Esophagus squamous epithelium (tissue), 5 donors: ENCODE measurements at places on chromosomes 5 and 9.

- DNase-seq = no peak
Measured at GRCh38 chr5:136749016-136749415, 383.7 kb upstream of the TRPC7 start.

DNA sequence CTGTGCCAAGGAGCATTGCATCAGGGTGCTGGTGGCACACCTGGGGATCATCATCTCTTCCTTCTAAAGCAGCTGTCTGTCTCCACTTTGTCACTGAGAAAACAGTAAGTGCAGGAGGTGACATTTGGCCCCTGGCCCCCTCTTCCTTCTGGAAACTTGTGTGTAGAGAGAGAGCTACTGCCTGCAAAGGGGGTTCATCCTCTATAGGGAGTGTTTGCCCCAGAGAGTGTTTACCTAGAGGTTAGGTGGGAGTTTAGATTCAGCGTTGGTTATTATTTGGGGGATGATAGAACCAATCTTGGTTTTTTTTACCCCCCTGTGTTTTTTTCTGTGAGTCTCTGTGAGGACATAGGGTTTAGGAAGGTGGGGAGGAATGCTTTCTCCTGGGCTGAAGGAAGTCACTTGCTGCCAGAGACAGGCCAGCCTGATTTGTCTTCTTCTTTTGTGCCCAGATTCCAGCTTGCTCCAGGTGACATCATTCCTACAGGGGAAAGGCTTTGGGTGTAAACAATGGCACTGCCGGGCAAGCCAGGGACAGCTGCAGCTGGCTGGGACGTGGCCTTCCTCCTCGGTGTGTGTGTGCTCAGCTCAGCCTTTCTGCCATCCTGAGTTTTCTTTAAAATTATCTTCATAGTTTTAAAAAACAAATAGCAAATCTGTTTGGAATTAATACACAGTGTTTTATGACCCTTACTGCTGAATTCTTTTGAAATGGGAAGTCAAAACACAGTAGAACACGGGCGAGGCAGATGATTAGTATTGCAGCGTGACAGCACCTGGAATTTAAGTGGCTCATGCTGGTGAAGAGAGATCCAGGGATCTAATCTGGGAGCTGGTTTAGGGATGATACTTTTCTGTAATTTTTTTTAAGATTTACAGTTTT lies 24.5 kb downstream of the PRRC2B start:
- no peak for DNase-seq

- no peak for DNase-seq
Measured at GRCh38 chr9:33676746-33677505, 118.4 kb upstream of the PRSS3 start.

DNA sequence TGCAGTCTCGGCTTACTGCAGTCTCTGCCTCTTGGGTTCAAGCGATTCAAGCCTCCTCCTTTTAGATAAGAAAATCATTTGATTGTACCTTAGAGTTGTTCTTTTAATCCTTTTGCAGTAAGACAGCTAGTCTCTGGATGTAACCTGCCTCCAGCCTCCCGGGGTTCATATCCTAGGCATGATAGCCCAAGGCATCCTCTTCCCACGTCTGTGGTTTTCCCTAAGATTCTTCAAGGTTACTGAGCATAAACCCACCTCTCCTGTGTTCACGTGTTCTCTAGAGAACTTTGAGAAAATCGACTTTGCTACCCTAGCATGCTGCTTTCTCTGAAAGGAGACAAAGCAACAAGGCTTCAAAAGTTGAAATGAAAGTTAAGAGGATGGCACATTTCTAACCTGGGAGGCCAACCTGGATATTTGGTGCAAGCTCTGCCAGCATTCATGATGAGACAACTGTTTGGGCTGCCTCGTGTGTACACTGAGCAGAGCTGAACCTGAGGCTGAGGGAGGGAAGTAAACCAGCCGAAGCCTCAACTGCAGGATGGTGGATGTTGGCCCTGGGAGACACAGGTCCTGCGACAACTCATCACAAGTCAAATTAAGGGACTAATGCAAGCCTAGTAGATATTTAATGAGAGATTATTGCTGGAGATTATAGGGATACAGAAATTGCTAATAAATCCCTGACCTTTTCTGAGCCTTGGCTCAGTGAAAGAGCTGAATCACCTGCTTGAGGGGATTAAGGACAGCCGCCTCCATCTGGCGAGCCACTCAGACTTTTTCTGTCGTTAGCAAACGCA lies 261.8 kb downstream of the ARHGAP26 start:
- no peak for DNase-seq

DNA sequence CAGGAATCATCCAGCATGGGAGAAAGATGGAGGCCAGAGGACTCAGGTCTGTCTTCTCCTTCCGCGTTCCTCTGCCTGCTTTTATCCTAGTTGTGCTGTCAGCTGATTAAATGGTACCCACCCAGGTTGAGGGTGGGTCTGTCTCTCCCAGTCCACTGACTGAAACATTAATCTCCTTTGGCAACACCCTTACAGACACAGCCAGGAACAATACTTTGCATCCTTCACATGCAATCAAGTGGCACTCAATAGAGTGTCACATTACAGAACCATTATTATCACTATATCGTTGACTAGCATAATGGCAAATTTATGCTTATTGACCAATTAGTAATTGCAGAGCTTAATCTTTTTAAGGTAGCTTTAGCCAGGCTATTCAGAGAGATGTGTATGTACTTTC lies 64.8 kb downstream of the UNC13B start:
- no peak for DNase-seq

- no peak for DNase-seq
Measured at GRCh38 chr5:34996261-34996660, 51.5 kb downstream of the AGXT2 start.

DNA sequence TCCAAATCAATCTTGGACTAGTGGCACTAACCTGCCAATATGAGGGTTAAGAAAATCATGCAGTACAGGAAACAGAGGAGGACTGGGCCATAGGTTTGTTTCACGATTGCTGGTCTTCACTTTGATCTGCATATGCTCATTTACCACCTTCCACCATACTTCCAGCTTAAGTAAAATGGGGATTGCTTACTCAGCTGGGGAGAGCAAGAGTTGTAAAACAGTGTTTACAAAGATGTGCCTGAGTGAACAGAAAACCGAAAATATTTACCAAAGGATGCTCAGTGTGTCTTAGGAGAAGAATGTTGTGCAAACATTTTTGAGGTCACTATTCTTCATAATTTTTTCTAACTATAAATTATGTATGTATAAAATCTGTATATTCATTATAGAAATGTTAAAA lies 65.1 kb upstream of the DNAH5 start:
- no peak for DNase-seq

GRCh38 chr9:89465001-89465451 lies 32.9 kb downstream of the SEMA4D start:
- DNase-seq = no peak

GRCh38 chr5:180535573-180535972 lies 41.4 kb downstream of the CNOT6 start:
- DNase-seq = no peak

GRCh38 chr5:174307031-174307408 lies 261.5 kb downstream of the NSG2 start:
- DNase-seq = no peak

DNA sequence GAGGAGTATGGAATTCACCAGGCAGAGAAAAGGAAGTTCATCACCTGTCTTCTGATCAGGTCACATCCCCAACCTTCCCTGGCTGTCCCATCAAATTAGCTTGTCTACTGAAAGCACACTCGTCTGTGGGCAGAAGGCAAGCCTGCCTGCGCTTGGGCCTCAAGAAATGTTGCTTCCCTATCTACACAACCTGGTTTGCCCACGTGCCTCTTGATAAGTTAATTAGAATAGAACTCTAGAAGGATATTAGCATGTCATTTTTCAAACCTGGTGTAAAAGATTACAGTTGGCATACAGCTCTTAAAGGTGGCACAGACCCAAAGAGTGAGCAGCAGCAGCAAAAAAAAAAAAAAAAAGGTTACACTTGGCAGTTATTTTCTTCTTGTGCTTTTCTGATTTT lies 5.1 kb downstream of the TTC23L start:
- no peak for DNase-seq

DNA sequence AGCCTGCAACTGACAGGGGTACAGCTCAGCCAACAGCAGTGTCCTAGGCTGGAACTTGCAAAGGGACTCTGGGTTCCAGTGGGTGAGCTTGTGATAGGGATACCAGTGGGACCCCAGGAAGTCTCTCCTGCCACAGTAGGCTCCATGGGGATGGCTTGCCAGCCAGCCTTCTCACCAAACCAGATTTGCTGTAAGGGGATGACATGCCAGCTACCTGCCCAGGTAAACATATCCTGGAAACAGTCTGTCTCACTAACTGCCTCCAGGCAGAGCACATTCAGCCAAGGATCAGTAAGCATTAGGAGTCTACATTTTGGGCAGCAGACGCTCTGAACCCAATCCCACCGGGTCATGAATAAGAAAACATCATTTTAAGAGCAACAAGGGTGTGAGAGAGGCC lies 49.9 kb downstream of the SIL1 start:
- no peak for DNase-seq

DNA sequence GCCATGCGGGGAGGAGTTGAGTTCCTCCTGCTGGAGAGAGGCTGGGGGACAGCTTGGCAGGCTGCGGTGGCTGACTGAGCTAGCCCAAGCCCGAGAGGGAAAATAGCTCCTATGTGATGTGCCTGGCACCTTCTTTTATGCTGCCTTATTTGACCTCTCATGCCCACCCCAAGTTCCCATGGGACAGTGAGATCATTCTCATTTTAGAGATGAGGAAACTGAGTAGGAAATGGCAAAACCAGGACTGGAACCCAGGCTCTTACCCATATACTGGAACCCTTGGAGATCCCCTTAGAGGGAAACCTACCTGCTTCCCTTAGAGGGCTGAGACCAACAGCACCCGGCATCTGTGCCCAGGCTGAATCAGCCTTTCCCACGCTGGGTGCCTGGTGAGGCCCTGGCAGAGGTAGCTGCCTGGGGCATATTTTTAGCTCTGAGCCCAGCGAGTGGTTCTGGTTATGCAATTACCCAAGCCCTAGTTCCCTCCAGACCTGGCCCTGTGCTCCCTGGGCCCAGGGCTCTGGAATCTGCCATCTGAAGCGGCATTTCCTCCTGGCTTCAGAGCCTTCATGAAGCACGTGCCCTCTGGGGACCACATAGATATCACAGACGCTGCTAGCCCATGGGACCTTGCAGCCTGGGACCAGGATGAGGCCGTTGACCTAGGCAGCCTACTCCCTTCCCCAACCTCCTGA lies 23.6 kb downstream of the COL27A1 start:
- no peak for DNase-seq

GRCh38 chr9:89498852-89499480 lies 1.1 kb upstream of the SEMA4D start:
- no peak for DNase-seq

GRCh38 chr5:21573416-21574314 lies 1279.5 kb downstream of the CDH12 start:
- no peak for DNase-seq

GRCh38 chr5:179270581-179271427 lies 74.5 kb downstream of the ADAMTS2 start:
- DNase-seq = no peak

DNA sequence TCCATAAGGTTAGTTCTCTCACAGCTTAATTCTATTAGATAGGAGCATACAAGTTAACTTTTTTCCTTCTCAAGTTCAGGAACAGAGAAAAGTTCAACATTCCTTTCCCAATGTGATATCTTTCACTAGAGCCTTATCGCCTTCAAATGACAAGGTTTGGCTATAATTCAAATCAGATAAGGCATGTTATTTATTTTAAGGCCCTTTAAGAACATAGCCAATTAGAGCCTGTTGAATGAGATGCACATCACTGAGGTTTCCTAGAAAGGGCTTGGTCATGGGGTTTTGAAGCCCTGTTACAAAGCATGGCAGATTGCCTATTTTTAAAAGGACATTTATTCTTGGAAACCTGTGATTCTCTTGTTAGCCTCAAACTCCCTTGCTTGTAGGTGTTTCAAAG lies 123.4 kb downstream of the BASP1 start:
- DNase-seq = no peak

DNA sequence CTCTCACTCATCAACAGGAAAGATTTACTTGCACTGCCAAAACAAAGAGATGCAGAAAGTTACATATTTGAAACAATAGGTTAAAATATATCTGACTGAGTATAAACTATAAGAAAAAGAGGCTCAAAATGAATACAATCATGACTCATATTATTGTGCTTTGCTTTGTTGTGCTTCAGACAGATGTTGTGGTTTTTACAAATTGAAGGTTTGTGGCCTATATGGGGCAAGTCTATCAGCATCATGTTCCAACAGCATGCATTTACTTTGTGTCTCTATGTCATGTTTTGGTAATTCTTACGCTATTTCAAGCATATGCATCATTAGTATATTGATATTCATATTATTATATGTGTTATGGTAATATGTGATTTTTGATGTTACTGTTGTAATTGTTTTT lies 330.0 kb downstream of the PRR16 start:
- no peak for DNase-seq

DNA sequence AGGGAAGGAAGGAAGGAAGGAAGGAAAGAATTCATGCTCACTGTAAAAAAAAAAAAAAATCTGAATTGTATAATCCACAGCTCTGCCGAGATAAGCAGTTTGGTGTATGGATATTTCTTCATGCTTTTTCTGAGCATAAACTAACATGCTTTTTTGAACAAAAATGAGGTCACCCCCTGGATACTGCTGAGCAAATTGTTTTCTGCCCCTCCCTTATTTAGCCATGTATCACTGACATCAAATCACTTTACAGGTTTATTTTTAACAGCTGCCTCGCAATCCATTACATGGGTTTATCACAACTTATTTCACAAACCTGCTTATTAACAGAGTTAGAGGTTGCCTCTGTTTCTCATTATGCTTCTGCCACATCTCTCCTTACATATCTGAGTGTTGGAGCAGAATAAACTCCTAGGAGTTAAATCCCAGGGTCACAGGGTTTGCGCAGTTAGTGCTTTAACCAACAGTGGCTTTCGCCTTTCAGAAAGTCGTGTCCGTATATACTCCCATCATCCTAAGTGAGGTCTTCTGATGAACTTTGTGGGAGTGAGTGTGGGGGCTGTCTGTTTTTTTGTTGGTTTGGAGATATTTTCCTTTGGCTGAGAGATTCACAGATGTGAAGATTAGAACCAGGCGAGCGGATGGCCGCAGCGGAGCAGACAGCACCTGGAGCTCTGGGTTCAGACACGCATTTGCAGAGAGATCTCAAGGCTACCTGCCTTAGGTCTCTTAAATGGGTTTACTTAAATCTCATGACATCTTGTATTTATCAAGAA lies 57.7 kb downstream of the AK8 start:
- DNase-seq = no peak

GRCh38 chr5:102450313-102450990 lies 48.3 kb downstream of the SLCO6A1 start:
- no peak for DNase-seq
